ENCODE measurements at places on chromosomes 11 and 22.

DNA sequence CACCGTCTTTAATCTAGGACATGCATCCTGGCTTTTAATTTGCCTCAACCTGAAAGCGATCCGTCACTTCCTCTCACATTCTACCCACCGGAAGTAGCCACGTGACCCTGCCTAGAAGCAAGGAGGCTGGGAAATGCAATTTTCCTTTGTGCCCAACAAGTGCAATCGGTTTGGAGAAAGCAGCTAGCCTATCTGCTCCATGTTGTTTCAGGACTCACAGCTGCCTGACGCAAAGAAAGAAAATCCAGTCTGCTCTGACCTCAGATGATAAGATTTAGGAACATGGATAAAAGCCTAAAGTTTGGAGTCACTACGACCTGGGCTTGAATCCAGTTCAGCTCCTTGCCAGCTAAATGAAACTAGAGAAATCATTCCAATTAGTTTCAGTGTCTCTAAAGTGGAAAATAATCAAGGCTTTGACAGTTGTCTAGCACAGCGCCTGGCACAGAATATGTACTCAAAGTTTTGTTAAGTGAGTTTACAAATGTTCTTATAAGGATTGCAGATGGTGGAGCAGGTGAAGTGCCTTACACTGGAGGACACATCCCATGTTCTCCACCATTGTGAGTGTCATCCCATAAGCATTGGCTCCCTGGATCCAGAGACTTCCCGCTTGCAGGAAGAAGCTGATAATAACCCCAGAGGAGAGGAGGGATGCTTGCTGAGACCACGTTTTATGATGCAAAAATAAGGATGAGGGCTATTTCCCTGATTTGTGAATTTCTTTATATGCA lies 553.7 kb downstream of the MN1 start:
- DNase-seq, result peak; percentile 93

- DNase-seq, result peak; percentile 30
Observed at GRCh38 chr11:59144096-59144495, 1.4 kb downstream of the FAM111A start.

DNA sequence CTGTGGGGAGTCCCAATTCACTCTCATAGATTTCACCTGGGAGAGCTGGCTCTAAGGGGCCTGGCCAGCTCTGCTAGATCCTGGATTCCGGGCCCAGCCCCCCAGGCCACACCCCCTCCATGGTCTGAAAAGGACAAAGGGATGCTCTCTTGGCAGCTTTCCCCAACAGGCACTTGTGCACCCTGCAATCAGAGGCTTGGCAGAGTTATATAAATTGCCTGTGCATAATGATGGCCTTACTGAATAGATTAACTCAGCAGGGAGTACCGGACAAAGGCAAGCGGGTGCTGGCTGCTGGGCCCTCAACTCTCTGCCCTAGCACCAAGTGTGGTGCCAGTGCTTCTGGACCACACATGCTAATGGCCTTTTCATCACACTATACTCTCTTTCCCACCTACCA lies 461.6 kb downstream of the BUD13 start:
- DNase-seq, result no peak

DNA sequence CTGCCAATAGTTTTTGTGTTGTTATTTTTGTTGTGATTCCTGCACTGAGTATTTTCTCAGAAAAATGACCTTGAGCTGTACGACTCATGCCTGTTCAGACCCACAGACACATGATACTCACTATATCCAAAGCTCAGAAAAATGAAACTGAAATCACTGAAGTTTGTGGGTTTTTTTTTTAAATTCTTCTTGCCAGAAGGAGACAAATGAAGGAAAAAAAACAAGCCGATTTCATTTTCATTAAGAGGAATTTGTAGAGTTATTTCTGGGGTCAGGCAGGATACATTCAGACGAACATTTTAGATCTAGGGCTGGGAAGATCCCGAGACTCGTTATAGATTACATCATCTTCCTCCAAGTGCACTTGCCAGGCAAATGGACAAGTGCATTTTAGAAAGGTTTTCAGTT lies 60.4 kb downstream of the BMAL1 start:
- peak; percentile 78 for DNase-seq

DNA sequence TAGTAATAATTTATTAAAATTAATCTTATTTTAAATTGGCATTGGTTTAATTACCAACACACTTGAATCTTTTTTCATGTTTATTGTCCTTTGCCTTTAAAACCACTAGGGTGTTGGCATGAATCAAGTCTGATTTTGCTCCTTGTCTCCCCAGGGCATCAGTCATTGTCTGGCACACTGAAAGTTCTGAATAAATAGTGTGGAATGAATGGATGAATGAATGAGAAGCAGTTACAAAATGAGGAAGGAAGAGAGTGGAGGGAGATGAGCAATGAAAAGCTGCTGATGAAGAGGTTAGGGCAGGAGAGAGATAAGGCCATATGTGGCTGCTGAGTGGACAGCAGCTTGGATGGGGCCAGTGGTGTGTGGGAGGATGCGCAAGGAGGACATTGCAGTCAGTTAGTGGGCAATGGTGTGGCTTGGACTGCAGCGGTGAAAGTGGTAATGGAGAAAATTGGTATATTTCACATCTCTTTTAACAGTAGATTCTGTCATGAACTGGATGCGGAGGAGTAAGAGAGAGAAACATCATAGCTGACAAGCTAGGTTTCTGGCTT lies 132.0 kb downstream of the SPON1 start:
- no peak for DNase-seq

DNA sequence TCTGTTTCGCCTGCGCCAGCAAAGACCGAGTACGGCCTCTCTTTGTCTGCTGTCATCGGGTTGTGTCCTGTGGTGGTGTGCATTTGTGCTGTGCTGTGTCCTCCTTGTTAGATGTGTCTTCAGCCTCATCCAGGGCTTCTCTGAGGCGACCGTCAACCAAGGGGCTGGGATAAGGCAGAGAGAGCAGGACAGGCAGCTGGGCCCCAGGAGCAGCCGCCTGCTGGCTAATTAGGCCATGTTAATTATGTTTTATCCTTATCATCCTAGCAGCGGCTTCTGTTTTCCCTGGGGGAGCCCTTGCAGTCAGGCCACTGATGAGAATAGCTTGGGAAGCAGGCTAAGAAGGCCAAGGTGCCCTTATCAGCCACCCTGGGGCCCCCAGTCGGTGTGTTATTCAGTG lies 40.7 kb upstream of the TTC12 start:
- DNase-seq, result no peak

DNA sequence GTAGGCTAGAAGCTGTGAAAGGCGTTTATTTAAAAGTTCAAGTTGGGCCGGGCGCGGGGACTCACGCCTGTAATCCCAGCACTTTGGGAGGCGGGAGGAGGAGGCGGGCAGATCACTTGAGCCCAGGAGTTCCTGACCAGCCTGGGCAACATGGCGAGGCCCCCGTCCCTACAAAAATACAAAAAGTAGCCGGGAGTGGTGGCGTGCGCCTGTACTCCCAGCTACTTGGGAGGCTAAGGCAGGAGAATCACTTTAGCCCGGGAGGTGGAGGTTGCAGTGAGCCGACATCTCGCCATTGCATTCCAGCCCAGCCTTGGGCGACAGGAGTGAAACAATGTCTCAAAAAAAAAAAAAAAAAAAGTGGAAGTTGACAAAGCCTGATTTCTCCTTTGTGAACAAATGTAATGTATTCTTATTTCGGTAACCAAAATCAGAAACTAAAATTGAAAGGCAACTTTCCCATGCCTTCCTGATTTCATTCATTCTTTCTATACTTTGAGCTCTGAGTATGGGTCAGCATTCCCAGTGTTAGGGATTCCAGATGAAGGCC lies 825 bp downstream of the PTPMT1 start:
- DNase-seq, result no peak

- no peak for DNase-seq
Observed at GRCh38 chr11:78127403-78127802, 12.0 kb downstream of the ALG8 start.

DNA sequence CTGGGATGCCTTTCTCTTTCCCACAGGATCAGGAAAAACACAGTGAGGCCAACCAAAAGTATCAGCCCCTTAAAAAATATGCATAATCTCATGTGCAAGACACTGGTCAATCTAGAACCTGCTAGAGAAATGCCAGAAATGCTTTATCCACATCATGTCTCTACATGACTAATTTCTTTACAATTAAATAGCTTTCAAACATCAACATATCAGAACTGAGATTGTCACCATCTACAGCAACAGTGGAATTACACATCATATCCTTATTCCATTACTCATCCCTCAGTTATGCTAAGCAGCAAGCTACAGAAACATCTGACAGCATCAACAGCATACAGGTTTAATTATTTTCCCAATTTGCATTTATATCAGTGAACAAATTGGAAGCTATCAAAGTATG lies 78.8 kb downstream of the DDIAS start:
- DNase-seq, result peak; percentile 67

- DNase-seq, result peak; percentile 92
Observed at GRCh38 chr11:28756977-28757376, 648.8 kb downstream of the METTL15 start.

DNA sequence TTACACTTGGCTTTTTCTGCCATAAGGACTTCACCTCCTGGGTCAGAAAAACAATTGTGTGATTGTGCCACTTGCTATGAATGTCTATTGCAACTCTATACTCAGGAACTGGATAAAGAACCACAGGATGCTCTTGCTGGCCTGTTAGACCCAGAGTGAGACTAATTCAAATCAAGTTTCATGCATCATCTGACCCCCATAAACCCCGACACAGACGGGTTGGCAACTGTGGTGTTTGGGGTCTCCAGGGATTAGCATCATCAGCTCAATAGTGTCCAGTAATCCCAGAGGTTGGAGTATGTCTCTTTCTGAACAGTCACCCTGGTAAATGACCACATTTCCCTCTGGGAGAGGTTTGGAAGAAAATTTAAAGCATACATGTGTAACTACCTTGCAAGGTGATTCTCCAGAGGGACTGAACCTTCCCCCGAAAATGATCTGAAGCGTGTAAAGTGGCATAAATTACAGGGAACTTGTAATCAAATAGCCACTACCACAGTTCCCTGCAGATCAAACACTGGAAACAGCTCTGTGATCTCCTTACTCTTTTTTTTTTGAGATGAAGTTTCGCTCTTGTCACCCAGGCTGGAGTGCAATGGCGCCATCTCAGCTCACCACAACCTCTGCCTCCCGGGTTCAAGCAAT lies 1097.6 kb downstream of the TBC1D22A start:
- no peak for DNase-seq

DNA sequence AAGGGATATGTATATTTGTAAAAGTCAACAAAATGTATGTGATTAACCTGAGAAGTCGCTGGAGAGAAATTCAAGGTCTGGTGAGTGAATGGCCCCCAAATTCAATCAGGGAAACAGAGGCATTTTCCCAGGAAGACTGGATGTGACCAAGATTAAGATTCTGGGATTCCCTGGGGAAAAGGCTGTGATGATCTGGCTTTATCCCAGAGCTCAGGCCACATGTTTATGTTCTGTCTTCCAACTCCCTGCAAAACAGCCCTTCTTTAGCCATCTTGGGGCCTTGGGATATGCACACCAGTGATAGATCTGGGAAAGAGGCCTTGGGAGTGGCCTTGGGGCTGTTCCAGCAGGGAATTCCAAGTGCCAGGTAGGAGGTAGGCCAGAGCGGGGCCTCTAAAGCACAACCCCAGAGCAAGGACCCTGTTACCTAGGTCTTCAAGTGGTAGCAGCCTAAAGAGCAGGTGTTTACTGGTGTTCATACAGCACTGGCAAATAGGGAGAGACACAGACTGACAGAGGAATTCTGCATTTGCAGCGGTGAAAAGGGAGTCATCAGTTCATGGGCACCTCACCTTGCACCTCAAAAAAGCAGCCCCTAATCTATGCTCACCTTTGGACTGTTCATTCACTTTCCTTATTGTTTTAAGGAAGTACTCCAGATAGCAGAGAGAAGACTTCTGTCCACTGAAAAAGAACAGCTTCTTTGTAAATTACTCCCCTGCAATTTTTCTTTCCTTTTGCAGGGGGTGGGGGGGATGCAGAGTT lies 312.4 kb downstream of the BUD13 start:
- DNase-seq, result no peak

- no peak for DNase-seq
Observed at GRCh38 chr22:25002241-25002985, 49.9 kb downstream of the KIAA1671 start.

- no peak for DNase-seq
Observed at GRCh38 chr11:29962243-29962642, 54.6 kb downstream of the KCNA4 start.

GRCh38 chr11:113773092-113773415 lies 438 bp downstream of the ZW10 start:
- DNase-seq, result peak; percentile 24

GRCh38 chr11:928786-929185 lies 3.1 kb downstream of the AP2A2 start:
- no peak for DNase-seq

GRCh38 chr22:37334461-37334858 lies 52.2 kb downstream of the CYTH4 start:
- DNase-seq, result no peak

DNA sequence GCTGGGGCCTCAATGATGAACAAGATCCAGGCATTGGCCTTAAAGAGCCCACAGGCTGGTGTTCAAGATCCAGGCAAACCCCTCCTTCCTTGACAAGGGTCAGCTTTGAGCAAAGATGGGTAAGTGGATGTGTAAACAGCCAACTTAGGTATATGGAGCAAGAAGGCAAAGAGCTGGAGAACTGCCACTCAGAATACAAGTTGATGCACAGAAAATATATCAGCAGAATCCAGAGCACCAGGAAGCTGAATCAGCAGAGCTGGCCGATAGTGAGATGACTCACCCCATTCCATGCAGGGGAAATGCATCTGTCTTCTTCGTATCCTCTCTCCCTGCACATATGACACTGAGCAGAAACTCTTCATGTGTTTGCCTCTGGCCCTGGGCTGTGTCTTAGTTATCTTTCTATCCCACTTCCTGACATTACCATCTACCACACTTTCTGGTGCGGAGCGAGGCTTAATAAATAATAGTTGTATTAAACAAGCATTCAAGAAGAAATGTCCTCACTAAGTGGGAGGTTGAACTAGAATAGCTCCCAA lies 57.8 kb downstream of the ENDOD1 start:
- DNase-seq, result peak; percentile 95

DNA sequence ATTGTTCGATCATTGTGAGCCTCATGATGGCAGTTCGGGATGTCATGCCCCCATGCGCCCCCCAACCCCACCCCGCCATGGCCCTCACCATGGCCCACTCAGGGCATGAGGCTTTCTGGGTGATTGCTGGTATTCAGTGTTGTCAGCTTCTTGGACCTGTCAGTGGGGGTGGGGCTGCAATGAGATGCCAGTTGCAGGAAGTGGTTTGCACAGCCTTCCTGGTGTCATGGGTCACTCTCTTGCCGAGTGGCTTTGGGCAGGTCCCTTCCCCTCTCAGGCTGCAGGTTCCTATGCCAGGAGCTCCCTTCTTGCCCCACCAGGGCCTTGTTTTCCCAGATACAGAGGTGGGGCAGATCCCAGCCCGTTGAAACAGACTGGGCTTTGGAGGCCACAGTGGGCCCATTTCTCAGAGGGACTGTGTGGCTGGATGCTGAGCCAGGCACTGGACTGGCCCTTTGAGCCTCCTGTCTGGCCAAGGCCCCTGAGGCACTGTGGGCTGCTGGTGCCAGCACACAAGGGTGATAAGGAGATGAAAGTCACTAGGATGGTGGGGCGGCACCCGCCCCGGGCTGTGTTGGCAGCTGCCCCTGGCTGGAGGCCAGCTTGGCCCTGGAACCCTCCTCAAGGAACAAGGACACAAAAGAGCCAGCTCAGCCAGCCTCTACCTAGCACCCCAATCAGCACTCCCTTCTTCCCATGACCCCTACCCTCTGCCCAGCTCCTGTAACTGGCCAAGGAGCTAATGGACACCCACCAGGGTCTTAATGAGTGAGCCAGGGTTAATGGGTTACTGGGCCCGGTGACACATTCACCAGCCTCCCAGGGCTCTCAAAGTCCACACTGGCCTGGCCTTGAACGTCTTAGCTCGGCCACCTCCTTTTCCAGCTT lies 1.5 kb upstream of the GGT1 start:
- DNase-seq, result no peak

GRCh38 chr11:47616726-47617416 lies 22.7 kb upstream of the C1QTNF4 start:
- DNase-seq, result peak; percentile 90
